Central memory CD8-positive, alpha-beta T cell (primary cell): ENCODE measurements at places on chromosomes 11 and 22.

- DNase-seq = no peak
Observed at GRCh38 chr22:44545773-44546172, 47.7 kb upstream of the RTL6 start.

DNA sequence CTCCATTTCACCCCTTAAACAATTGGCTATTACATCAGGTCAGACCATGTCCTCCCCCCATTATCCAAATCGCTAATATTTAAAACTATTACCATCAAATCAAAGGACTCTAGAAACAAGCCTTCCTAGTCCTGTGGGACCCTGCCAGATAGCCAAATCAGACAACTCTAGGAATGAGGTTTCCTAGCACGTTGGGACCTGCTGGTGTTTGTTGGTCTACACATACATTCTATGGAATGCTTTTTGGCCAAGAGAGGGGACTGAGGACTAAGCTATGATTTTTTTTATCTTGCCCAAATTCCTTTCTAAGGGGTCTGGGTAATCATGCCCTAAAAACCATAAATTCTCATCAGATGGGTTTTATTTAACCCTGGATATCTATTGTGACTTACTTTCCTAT is 14.1 kb upstream of the SELENOH start:
- DNase-seq = no peak

DNA sequence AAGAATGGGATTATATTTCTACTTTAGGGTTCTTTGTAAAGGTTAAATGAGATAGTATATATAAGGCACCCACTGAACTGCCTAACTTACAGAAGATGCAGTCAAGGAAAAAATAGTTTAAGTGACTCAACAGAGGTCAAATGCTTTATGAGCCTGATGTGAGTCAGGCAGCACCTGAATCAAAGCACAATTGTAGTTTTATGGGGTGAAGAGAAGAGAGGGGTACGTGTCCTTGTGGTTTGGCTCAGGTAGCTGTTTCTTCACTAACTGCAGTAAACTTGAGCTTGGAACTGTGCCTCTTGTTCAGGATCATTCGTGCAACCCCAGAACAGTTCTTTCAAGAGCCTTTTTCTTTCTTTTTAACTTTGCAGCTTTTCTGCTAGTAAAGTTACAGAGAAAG is 125.2 kb upstream of the SPON1 start:
- no peak for DNase-seq

GRCh38 chr11:31651208-31651607 is 141.6 kb downstream of the ELP4 start:
- no peak for DNase-seq

- DNase-seq = no peak
Observed at GRCh38 chr11:129951201-129951865, 51.3 kb downstream of the PRDM10 start.

DNA sequence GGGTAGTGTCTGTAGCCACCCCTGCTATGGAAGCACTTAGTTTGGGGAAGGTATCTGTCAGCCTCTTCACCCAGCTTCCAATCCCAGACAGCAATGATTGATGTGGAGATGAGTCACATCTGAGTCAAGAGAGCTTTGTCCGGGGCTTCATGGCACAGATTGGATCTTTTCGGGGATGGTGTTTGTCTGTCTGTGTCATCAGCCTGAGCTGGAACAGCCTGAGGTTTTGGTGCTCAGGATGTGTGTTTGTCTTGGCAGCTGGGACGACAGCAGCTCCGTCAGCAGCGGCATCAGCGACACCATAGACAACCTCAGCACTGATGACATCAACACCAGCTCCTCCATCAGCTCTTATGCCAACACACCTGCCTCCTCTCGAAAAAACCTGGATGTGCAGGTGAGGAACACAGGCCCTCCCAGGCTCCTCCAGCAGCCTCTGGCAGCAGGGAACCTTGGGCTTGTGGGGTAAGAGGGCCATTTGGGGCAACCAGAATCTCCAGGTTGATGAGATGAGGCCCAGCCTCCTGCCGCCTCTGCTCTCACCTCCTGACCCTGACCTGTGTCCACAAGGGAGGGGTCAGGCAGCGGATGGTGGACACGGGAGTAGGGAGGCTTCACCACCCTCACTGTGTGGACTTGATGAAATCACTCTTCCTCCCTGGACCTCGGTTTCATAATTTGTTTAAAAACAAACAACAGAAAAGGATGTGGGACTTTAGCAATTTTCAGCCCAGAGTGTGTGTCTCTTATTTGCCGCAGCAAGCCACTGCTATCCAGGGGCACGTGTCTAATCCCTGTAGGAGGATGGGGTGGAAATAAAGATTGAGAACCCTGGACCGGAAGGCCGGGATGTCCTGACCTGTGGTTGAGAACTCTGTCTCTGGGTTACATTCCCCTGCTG is 124.3 kb downstream of the DBX1 start:
- DNase-seq = no peak

- DNase-seq = no peak
Observed at GRCh38 chr11:96486890-96487611, 97.2 kb downstream of the JRKL start.

DNA sequence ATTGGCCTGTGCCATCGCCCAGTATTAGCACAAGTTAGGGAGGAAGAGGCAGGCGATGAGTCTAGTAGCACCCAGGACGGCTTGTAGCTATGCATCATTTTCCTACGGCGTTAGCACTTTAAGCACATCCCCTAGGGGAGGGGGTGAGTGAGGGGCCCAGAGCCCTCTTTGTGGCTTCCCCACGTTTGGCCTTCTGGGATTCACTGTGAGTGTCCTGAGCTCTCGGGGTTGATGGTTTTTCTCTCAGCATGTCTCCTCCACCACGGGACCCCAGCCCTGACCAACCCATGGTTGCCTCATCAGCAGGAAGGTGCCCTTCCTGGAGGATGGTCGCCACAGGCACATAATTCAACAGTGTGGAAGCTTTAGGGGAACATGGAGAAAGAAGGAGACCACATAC is 4.3 kb downstream of the TMEM25 start:
- no peak for DNase-seq

DNA sequence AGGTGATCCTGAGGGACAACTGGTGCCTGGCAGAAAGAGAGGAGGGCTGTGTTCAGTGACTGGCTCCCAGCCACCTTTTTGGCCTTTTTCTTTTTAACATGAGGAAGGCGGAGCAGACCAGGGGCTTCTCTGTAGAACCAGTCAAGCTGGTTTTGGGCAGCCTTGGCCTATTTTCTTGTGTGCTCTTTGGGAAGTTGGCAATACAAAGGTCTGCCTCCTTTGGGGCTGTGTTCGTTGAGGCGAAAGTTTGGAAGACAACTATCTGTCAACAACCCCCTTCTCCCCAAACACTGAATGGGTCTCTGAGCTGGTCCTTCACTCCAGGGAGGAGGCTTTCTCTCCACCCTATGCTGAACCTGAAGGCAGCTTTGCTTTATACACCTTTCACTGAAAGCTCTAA is 8.5 kb downstream of the MARK2 start:
- no peak for DNase-seq

DNA sequence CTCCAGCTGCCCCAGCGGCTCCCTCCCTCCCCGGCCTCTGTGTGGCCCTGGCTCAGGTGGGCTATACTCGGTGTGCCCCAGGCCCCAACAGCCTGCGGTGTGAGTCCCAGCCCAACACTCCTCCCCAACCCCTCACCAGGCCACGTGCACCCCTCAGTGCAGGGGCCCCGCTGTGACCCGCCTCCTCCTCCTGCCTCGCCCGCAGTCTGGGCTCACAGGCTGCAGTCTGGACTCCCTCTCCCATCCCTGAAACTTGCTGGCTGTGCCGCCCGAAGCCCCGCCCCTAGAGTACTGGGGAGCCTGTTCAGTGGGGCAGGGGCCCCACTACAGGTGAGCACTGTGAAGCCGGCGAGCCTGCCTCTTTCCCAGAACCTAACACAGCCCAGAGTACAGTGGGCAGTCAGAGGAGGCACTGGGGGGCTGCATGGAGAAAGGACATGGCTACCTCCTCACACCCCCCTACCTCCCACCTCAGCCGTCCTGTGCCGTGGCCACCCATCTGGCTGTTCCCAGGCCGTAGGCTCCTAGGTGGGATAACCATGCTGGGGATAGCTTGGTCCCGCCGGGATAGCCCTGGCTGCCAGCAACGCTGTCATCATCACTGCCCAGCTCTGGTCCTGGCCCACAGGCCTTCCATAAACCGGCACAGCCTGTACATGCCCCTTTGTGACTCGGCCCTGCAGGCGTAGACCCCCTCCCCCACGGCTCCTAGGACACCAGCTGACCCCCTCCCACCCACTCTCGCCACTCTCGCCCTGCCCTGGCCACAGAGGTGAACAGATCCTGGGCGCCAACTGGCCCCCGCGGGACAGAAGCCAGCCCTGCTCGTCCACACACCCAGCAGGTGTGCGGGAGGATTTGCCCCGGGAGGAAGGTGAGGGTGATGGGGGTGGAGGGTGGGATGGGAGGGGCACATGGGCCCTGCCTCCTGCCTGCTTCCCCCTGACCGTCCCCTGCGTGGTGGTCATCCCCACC is 29.7 kb downstream of the CELSR1 start:
- no peak for DNase-seq

GRCh38 chr22:23067691-23068090 is 2.6 kb upstream of the GNAZ start:
- no peak for DNase-seq

DNA sequence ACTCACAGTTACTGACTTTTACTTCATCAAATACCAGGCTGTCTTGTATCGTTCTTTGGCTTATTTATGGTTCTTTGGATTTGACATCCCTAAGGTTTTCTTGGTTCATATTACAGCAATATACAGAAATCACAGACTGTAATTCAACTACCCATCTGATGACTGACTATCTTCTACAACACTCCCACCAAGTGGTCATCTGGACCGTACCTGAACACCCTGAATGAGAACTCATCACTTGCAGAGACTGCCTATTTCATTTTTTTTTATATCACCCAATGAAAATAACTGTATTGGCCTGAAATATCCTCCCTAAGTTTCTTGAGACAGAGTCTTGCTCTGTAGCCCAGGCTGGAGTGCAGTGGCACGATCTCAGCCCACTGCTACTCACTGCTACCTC is 9.5 kb upstream of the UPB1 start:
- no peak for DNase-seq

- DNase-seq = no peak
Observed at GRCh38 chr22:21087119-21087518, 41.4 kb downstream of the LRRC74B start.

DNA sequence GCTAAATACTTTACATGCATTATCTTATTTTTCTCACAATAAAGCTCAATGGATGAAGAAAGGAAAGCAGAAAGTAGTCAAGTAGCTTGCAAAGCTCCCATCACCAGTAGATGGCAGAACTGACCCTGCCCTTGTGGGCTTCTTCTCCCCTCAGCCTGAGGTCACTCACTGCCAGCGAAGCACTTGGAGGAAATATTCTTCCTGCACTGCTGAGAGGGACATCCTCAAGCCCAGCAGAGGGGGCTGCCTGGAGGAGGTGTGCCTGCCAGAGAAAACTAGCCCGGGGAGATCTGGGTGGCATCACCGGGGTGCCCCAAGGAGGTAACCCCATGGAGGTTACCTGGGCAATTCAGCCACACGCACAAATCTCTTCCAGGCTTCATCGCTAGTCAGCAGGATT is 6.6 kb downstream of the APOL4 start:
- DNase-seq = no peak
